ENCODE measurements at places on chromosomes 6 and 20.

- DNase-seq: no peak
Observed at GRCh38 chr20:378961-379336, 1.6 kb upstream of the TRIB3 start.

DNA sequence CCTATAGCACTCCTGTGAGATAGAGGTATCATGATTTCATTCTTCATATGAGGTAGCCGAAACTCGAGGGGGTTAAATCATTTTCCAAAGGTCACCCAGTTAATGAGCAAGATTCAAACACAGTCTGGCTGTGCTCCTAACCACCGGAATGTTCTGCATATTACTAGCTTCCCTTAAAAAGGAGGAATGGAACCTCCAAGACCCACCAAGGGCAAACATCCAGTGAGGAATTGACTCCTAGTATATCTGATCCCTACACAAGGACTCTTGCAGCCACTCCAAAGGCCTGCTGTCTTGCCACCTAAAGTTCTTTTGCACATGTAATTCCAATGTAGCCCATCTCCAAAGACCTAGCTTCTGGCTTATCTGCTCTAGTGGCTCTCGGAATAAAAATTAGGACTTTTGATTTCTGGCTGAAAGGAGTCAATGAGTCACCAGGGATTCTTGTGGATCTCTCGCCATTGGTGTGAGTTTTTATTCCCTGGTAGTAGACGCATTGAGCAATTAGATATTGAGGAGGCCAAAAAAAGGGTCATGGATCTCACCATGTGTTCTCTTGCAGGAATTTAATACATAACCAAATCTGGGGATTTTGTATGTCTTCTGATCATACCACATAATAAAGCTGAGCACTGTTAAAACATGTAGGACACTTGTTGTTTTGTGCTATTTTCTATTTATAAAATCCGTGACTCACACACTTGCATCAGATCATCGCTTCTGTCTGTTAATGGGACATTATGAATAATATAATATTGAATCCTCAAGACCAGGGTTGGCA, 9.1 kb downstream of the BCAS1 start:
- no peak for DNase-seq

- no peak for DNase-seq
Observed at GRCh38 chr20:52998268-52998667, 26.1 kb downstream of the TSHZ2 start.

DNA sequence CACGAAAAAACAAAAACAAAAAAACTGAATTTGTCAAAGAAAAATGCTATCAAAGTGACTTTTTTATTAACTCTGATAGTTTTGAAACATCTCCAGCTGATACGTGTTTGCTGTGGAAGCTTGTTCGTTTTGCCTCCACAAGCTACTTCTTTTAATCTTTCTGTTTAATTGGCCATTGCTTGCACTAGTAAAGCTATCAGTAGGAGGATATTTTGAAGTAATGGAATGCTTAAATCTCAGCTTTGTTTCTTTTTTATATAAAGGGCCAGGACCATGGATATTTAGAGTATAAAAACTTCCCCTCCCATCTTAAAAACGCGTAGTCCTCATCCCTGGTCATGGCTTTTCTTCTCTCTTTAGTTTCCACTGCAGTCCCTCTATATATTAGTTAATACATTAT, 344.0 kb downstream of the NKAIN2 start:
- DNase-seq: no peak

DNA sequence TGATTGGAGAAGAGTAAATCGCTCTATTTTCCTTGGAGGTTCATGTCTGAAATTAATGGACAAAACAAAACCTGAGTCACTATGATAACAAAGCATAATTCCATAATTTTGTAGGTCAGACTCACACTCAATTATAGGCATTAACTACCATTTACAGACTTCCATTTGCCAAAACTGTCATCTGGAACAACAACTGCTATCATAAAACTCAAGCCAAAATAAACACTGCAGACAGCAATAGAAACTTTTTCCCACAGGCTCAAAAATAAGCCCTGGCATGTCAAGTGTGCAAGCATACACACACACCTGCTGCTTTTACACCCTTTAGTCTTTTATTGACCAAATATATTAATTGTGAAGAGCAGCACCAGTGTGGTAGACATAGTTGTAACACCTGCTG, 7.1 kb downstream of the MRPS10 start:
- DNase-seq: no peak

DNA sequence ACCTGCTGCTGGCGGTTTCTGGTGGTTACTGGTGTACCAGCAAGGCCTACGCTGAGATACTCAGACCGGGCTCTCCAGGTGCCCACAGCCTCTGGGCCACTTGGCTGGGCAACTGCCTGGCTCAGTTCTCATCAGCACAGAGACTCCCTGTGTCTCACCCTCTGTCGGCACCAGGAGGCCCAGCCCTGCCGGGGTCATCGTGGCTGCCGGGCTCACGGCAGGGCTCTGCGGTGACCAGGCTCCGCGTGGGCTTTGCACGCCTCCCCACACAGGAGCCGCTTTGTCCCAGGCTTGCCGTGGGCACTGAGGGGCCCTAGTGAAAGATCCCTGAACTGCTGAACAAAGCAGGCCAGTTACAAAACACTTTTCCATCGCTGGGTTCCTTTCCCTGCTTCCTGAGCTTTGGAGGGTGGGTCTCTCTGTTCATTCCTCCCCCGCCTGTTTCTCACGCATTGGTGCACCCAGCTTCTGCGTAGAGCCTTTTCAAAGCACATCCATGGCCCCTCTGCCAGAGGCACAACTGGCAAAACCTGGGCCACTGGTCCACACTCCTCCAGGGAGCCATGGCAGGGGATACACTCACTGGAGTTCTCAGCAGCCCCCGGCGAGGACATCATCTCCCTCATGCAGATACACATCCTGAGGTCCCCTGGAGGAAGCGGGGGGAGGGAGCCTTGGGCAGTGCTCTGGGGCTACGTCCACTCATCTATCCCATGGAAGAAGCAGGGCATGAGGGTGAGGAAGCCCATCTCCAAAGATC, 117.0 kb downstream of the NFATC2 start:
- no peak for DNase-seq

GRCh38 chr20:58868795-58869194, 16.3 kb downstream of the GNAS start:
- DNase-seq: no peak
